ENCODE measurements at places on chromosomes 16 and 17.

GRCh38 chr17:45437465-45438283 lies 5.0 kb upstream of the ARHGAP27 start:
- no peak for DNase-seq

GRCh38 chr17:43732958-43733357 lies 25.6 kb downstream of the SOST start:
- peak; percentile 82 for DNase-seq

- DNase-seq: peak; percentile 45
Observed at GRCh38 chr16:88442727-88443576, 10.1 kb upstream of the ZFPM1 start.

DNA sequence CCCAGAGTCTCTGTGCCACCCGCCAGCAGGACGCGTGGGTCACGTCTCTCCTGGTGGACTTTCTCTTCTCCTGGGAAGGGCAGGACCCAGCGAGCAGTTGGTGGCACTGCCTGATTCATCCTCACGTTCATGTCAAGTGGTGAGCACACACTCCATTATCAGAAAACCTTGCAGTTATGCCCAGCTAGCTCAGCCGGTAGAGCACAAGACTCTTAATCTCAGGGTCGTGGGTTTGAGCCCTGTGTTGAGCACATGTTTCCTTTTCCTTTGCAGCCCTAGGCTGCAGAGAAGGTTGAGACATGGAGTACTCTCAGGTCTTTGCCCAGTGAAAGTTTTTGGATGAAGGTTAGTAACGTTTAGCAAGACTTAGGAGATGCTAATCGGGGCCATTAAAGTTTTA lies 8.0 kb downstream of the OR1F1 start:
- DNase-seq: no peak

- DNase-seq: no peak
Observed at GRCh38 chr17:14827396-14827919, 437.7 kb downstream of the PMP22 start.

DNA sequence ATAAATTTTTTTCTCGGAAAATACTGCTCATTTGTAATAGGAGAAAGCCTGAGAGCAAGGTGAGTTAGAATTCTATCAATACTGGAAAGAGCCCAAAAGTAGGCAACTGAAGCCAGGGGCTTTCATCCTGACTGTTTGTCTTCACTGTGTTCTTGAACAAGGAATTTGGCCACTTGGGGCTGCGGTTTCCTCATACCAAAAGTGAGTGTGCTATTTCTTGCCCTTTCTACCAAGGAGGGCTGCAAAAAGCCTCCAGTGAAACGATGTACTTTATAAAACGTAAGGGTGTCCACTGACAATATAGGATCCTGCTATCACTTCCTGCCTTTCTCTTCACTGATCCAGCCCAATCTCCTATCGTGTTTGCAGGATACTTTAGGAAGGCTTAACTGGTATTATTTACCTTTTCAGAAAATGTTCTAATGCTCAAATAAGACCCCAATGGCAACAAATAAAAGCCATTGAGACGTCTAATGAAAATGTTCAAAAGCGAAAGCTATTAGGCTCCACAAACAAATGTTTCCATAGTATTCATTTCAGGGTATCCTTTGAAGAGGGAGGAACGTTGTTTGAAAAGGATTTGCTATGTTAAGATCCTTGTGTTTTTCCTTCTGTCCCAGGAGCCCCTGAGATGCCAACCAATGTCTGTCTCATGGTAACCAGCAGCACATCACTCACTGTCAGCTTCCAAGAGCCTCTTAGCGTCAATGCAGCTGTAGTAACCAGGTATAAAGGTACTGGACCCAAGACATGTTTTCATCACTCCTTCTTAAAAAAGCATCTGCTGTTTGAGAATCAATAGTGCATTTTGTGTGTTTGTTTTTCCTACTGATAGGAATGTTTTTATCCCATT lies 219.3 kb upstream of the NOG start:
- no peak for DNase-seq

DNA sequence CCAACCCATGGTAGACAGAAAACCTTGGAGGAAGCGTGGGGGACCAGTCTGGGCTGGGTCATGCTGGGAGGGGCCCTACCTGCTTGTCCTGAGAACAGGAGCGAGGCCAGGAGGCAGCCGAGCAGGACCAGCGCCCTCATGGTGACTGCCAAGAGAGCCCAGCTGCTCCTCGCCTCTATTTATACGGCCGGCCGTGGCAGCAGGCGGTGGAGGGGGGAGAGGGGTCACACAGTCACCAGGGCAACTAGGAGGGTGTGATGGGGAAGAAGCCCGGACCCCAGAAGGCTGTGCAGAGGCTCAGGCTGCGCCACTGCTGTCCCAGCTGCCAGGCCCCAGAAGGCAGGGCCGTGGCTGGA lies at the start of gene SRL:
SRL (minus strand) TSS at position 153 of the 356 bp plus-strand sequence; CDS start at position 140, 13 bp downstream.
- DNase-seq: no peak

GRCh38 chr17:82911822-82912221 lies 72.0 kb upstream of the ZNF750 start:
- DNase-seq: no peak

DNA sequence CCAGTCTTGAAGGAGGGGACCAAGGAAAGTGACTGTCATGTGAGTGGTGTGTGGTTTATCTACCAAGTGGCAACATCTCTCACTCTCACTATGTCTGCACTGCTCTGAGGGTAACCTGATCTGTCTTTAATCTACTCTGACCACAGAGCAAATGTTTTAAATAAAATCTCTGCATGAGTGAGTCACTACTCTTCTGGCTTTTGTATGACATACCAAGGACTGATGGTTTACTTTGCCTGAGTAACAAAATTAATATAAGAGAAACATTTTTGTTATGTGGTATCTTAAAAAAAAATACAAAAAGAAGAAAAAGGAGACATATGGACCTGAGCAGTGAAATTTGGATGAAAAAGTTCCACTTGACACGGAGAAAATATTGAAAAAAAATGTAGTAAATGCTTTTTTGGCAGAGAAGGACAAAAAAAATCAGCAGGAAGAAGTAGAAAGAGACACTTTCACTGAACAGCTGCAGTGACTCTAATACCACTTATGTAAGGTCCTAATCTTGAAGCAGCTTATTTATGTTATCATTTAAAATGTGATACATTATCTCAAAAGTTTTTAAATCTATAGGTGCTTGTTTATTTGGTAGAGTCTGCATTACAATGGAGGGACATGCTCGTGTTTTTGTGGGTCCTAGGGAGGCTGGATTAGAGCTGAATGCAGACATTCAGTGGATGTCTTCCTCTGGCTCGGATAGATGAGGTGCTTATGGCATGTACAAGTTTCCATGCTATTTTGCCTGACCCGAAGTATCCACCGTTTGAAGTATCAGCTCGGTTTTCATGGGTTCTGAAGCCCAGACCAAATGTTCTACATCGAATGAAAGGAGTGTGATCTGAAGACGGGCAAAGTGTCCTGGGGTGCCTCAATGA lies 240.7 kb downstream of the MAP2K6 start:
- peak; percentile 94 for DNase-seq

DNA sequence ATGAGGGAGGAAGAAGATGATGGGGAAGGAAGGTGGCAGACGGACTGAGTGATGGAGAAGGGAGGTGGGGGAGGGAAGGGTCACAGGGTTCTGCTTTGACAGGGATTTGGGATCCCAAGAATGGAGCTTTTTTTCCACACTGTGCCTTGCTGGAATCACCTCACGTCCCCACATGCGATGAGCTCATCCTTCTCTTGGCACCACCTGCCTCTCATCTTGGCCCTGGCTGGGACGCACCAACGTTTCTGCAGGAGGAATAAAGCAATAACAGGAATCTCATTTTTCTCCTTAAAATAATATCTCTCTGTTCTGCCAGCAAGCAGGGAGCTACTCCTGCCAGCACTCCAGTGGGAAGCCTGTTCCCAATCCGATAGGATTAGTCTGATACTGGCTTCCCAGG lies 47.8 kb downstream of the MEOX1 start:
- no peak for DNase-seq

DNA sequence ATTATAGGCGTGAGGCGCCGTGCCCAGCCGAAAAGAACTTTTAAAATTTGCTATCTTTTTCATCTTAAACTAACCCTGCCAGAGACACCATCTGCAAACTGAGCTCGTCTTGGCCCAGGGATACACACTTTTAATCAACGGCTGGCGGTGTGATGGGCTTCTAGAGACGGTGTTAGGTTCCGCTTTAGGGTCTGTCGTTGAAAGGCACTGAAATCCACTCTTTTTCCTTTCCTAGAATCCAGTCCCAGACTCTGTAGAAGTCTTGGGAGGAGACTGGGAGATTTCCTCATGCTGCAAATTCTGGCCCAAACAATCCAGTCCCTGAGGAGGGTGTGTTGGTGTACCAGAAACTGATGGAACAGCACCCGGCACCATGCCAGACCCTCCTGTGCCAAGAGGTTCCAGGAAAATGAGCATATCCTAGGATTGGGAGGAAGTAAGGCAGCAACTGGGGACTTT lies 52.0 kb upstream of the TEX2 start:
- no peak for DNase-seq

GRCh38 chr16:75415169-75415905 lies 18.0 kb downstream of the CFDP1 start:
- DNase-seq: peak; percentile 23

GRCh38 chr17:41792845-41793783 lies 6.6 kb upstream of the JUP start:
- DNase-seq: no peak

GRCh38 chr16:80164966-80165550 lies 375.7 kb upstream of the DYNLRB2 start:
- DNase-seq: no peak

GRCh38 chr17:76270770-76271668 lies 5.9 kb downstream of the UBALD2 start:
- no peak for DNase-seq

DNA sequence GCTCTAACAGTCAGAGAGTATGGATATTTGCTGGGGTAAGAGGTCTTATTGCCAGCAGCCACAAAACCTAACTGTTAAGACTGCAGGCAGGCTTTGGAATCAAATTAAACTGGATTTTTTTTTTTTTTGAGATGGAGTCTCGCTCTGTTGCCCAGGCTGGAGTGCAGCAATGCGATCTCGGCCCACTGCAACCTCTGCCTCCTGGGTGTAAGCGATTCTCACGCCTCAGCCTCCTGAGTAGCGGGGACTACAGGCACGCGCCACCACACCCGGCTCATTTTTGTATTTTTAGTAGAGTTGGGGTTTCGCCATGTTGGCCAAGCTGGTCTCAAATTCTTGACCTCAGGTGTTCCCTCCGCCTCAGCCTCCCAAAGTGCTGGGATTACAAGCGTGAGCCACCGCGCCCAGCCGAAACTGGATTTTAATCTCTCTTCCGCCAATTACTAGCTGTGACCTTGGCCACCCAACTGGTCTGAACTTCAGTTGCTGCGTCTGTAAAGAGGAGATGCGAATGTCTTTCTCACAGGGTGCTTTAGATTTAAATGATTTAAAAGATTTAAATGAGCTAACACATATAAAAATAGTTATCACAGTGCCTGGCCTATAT lies 842 bp downstream of the MRPL10 start:
- no peak for DNase-seq

DNA sequence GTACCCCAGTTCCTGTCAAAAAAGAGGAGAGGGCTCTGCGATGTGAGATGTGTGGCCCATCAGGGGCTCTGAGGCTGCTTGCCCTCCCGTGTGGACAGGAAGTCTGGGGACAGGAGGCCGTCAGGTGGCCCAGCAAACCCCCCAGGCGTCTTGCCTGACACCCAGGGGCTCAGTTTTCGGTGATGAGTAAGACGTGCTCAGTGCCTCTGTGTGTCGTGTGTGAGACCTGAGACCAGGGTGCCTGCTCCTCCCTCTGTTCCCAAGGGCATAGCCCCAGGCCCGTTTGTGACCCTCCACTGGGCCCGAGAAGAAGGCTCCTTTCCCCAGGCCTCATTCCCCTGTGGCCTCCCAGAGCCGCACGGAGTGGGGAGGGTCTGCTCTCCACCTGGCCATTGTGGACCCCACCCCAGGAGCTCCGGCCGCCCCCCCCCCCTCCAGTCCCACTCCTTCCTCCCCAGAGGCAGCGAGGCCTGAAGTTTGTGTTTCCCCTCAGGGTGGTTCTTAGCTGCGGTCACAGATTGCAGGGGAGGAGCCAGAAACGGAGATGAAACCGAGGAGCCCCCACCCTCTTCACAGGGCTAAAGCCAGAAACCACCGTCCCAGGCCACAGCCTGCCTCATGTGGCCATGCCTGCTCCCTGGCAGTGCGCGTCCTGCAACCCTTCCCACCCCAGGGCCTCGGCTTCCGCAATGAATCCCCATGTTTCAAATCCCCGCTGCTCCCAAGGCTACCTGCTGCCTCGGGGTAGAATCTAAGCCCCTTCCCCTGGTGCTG lies 4.9 kb upstream of the ACTG1 start:
- peak; percentile 25 for DNase-seq

DNA sequence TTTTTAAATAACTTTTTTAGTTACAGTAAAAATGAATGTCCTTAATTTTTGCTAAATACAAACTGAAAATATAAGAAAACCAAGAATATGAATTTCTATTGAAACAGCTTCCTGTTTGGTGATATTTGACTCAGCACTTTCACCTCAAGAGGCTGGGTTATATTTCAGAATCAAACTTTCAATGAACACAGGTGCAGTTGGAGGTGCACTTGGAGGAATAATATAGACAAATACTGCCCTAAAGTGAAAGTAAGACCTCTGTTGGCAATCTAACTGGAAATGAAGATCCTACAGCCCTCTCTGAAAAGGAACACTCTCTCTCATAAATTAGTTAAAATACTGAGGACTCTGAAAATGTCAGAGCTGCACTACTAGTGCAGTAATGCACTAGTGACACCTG lies 106.2 kb downstream of the BRIP1 start:
- no peak for DNase-seq

DNA sequence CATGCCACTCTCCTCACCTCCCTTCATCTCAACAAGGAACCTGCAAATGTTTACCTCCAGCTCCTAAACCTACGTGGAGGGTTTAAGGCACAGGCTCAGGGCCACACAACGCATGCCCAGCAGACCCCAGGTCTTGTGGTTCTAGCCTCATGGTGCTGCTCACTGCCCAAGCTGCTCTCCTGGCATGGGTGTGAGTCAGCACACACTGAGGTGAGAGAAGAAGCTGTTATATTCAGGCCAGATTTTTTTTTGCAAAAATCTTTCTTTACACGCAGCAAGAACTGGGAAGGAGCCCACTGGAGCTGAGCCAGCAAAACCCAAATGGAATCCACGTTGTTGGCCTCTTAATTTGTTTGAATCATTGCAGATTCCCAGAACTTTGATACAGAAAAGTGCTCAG lies 5.5 kb upstream of the C16orf96 start:
- DNase-seq: no peak

DNA sequence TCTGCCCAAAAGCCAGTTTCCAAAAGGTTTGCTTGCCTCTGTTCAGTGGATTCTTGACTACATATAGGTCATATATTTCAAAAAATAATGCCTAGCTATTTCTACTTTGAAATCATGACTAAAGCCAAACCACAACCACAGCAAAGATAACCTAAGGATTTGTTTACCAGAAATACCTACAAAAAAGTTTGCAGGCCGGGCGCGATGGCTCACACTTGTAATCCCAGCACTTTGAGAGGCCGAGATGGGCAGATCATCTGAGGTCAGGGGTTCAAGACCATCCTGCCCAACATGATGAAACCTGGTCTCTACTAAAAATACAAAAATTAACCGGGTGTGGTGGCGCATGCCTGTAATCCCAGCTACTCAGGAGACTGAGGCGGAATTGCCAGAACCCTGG lies 15.2 kb downstream of the CARHSP1 start:
- DNase-seq: peak; percentile 72

Data from iris pigment epithelial cell (primary cell).